Endodermal cell (in vitro differentiated cells): ENCODE measurements at places on chromosomes 1 and 21. TPM values are rescaled to one million over a fixed set of nuclear protein-coding genes. Genes with fewer than 3 reads are reported as not detected.

The OVAAL gene
- total RNA-seq, result not detected in 2 replicates

The AMY1B gene
- total RNA-seq, result not detected in 2 replicates

The FRRS1 gene
- total RNA-seq, result 9.9 and 10.1 TPM in 2 replicates

- DNase-seq, result no peak
Observed at GRCh38 chr1:173823781-173824314, 625 bp upstream of the DARS2 start.

GRCh38 chr1:82628887-82629286 lies 828.2 kb downstream of the ADGRL2 start:
- no peak for DNase-seq

DNA sequence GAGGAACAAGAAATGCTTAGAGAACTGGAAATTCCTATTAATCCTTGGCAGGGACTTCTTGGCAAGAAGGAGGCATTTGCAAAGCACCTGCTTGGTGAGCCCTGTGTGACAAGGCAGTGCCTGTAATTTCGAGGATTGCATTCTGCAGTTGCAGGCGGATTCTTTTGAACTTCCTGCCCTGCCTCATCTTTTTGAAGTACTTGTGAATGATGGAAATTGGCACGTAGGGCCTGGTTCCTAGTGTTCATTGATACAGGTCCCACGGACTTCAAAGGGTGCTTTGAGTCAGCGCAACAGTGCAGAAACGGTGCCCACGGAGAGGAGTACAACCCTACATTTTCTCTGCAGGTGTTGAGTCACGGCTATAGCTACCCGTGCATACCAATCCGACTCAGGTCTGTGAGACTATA lies 6.4 kb downstream of the HUNK start:
- no peak for DNase-seq
